ENCODE measurements at places on chromosomes 4 and X. TPM values are rescaled to one million over a fixed set of nuclear protein-coding genes. Genes with fewer than 3 reads are reported as not detected.

CXorf65 gene
- 17.9 TPM for total RNA-seq

TNMD gene
- total RNA-seq, result not detected

DNA sequence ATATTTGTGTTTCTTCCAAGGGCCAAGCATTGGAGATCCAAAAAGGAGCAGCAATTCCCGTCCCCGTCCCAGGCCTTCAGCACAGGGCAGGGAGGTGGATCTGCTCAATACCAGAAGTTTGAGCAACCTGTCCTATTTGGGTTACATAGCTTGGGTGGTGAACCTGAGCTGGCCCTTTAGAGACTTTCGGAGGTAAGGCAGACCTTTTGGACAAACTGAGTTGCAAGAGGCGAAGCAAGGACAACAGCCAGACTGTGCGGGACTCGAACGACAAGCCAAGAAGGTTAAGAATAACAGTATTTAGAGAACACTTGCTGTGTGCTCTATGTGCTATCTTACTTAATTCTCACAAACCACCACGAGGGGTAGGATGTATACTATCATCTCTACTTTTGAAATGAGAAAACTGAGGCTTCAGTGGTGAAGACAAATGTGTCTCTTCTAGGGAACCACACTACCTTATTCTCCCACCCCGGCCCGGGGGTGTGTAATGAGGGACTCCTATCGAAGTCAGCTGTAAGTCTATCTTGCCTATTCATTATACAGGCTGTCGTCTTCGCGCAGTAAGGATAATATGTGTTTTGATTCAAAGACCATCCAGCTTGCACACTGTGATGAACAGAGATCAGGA is 1.3 kb downstream of the NOP14 start:
- no peaks in the 10 kb centered on the region for H3K27me3 ChIP-seq
- H3K4me3 ChIP-seq, result peak overlapping the region; percentile 87
- H3K36me3 ChIP-seq, result peaks cover 43% of the 10 kb centered on the region
- DNase-seq, result peak; percentile 84
- peak overlapping the region; percentile 79 for H3K27ac ChIP-seq
- H3K4me1 ChIP-seq, result peaks cover 35% of the 10 kb centered on the region

CDKL2 gene
- total RNA-seq, result not detected

DNA sequence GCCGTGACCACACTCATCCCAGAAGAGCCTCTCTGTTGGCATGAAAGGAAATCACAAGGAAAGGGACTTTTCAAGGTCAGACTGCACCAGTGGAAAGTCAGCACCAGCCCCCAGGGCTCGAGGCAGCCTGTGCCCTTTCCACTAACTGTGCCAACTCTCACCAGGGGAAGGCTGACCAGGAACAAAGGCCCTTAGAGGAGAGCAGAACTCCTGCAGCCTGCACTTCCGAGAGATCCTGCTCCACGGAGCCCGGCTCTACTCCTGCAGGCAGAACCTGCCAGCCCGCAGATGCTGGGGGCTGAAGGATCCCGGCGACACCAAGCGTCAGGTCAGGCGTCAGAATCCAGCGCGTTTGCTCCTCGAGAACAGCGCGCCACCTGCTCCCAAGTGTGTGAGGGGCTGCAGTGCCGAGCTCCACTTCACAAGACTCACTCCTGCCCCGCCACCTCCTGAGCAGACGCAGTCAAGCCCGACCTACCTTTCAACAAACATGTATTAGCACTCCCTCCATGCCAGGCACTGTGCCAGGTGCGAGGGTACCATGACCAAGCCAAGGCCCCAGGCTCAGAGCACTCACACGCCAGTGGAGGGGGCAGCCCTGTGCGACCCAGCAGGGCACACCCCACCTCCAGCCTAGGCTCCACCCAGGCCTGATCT is 13.6 kb upstream of the HELT start:
- peaks cover 43% of the 10 kb centered on the region for H3K27me3 ChIP-seq
- peak overlapping the region; percentile 50 for H3K4me3 ChIP-seq
- no peak overlapping the region for H3K27ac ChIP-seq
- H3K36me3 ChIP-seq, result no peaks in the 10 kb centered on the region
- DNase-seq, result no peak

GRCh38 chr4:3107691-3108121 is 33.2 kb downstream of the HTT start:
- H3K4me1 ChIP-seq, result peaks cover 13% of the 10 kb centered on the region
- no peak overlapping the region for H3K4me3 ChIP-seq
- H3K27me3 ChIP-seq, result no peaks in the 10 kb centered on the region
- DNase-seq, result no peak
- H3K36me3 ChIP-seq, result peaks cover 42% of the 10 kb centered on the region

COX7B2 gene
- total RNA-seq, result not detected

DNA sequence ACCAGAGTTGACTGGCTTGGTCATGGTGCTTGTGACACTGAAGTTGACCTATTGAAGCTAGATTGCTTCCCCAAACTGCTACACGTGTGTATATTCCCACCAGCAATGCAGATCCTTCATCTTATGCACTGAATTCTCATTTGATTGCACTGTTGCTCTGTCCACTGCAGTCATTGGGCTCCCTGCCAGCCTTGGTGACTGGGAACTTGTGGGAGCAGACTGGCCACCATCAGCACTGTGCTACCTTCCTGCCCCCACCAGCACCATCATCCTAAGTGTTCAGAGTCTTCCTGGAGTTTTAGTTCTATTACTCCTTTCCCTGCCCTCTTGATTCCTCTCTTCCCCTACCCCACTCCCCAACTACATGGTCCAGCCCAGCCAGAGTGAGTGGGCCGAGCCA is 117.7 kb upstream of the PRPS2 start:
- H3K4me3 ChIP-seq, result no peak overlapping the region
- peaks cover 5% of the 10 kb centered on the region for H3K4me1 ChIP-seq
- no peak for DNase-seq
- H3K27ac ChIP-seq, result no peak overlapping the region
- no peaks in the 10 kb centered on the region for H3K27me3 ChIP-seq

SHROOM2 gene
- not detected for total RNA-seq
